ENCODE measurements at places on chromosomes 2 and 18. TPM values are rescaled to one million over a fixed set of nuclear protein-coding genes. Genes with fewer than 3 reads are reported as not detected.

The DSG2 gene
- total RNA-seq = 194 TPM

The NT5C1B gene
- total RNA-seq = not detected

DNA sequence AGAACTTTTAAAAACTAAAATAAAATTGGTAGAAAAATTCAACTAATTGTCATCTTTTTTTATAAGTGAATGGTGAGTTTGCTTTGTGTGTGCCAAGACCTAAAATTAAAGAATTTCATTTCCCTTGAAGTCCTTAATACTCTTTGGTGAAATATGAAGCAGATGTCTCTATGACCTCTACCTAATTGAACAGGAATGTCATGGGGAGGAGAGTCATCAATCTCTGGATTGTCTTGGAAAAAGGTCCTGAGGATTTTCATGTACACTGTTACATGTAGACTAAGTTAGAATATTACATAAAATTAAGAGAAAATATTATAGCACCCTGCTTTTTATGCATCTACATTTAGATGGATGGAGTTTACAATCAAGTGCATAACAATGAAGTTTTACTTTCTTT, 177.9 kb upstream of the LRP1B start:
- DNase-seq = no peak

The TMEFF2 gene
- 0.64 TPM for total RNA-seq

GRCh38 chr2:224016963-224017362, 22.1 kb downstream of the SERPINE2 start:
- DNase-seq = no peak

GRCh38 chr2:54666634-54667265, 56.7 kb upstream of the EML6 start:
- DNase-seq = no peak

DNA sequence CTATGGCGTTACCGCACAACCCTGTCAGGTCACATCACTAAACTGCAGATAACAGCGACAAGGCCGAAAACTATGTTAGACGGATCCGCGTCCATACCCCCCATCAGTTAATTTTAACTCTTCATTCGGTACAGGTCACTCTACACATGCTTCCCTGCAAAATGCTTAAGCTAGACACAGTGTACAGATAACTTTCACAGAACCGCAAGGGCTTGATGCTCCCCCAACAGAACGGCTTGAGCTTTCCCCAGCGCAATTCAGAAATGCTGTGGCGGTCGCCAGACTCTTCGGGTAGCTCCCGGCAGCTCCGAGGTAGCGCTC, 283 bp upstream of the RBBP8 start:
- no peak for DNase-seq

GRCh38 chr2:156672556-156673332, 236.6 kb downstream of the GPD2 start:
- no peak for DNase-seq

The CRYBA2 gene
- not detected for total RNA-seq

GRCh38 chr2:20449501-20450200, 2.8 kb downstream of the RHOB start:
- no peak for DNase-seq

The SIX2 gene
- not detected for total RNA-seq

- no peak for DNase-seq
Observed at GRCh38 chr2:66563473-66563872, 128.5 kb downstream of the MEIS1 start.

DNA sequence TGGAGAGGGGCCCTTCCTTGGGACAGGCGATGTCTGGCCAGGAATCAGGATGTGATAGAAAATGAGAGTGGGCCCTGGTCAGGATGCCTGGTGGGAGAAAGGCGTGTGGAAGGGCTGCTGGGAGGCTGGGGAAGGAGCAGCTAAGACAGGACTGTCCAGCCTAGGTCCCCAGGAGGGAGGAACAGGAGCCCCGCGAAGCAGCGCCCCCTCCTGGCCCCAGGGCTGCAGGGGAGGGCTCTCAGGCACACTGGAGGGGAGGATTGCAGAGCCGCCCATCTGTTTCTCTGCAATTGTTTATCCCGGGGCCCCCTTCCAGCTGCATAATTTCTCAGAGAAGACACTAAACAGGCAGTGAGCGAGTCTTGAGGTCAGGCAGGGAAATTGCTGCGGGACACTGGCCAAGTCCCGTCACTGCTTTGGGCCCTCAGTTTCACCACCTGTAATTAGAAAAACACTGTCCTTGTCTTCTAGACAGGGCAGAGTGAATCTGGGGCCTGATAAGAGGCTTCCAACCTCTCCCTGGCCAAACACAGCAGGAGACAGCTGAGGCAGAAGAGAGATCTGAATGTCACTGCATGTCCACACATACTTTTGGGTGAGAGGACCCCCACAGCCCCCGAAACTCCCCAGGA, 3.9 kb upstream of the NPPC start:
- DNase-seq = peak; percentile 34

- no peak for DNase-seq
Observed at GRCh38 chr2:101846973-101847372, 144.8 kb upstream of the IL1R2 start.

DNA sequence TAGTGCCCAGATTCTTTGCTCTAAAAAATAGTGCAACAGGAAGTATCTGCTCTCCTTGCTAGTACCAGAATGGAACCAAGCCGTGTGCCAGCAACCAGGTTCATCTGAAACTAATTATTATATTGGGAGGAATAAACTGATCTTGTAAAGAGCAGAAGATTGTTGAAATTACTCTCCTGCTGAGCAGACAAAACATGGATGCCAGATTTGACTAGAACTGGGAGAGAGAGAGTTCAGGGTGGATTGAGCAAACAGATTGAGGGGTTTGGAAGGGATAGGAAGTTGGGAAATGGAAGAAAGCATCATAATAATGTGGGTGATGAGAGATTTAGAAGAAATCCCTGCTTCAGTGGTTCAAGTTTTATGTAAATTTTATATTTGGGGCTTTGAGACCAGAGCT, 160.1 kb upstream of the RASGRP3 start:
- DNase-seq = no peak

The GALM gene
- total RNA-seq = 11.3 TPM

The KCNJ3 gene
- total RNA-seq = 0.17 TPM
